Activated naive CD4-positive, alpha-beta T cell (primary cell): ENCODE measurements at places on chromosomes 1 and 21.

DNA sequence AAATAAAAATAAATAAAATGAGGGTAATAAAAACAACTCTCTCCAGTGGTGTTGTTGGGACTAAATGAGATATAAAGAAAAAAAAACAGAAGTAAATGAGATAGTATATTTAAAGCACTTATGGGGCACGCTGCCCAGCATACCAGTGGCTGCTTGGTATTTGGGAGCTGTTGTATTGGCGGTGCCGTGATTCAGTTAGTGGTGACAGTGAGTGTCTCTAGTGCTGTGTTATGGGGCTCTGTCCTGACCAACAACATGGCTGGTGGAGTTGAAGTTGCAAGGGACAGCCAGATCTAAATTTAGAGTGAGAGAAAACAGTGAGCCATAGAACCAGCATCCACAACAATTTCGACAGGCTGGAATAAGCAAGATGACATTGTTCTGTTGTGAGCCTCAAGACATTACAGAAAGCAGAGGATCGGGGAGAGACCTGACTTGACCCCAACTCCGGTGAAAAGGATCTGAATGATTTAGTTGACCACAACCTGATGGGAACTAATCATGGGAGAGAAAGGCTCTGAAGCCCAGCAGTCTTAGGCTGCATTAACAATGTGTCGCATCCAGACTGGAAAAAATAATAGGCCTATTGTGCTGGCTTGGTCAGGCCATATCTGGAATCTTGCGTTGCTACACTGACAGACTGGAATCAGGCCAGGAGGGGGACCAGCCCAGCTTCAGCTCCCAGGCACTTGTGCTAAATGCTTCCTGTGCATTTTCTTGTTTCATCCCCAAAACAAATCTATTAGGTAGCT, 2.4 kb upstream of the MFSD2A start:
- DNase-seq: no peak

DNA sequence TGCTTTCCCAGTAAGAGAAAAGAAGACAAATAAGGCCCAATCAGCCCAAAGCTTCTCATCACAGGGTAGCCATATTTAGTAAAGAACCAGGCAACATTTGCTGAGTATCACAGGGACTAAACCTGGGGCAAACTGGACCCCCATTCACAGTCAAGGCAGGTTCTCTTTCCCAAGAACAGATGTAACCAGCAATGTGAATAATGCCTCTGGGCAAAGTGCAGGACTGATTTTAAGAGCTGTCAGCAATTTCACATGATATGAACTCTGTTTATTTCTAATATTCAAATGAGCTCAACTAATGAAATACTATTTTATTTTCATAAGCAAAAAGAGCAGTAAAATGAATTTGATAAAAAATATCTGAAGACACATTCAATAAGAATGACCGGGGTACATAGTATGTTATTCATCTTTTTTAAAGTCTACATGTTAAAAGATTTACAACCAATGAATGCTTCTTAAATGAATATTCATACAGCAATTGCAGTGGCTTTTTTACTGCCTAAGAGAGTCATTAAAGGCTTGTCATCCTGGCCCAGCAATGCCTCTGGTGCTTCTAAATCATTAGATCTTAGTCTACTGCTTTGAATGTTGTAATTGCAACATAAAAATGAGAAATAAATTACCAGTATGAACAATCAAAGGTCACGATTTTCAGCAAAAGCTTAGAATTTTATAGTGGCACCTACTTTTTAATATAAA, 308.8 kb downstream of the SMYD3 start:
- no peak for DNase-seq

GRCh38 chr1:87968197-87968955, 639.7 kb downstream of the LMO4 start:
- DNase-seq: no peak

DNA sequence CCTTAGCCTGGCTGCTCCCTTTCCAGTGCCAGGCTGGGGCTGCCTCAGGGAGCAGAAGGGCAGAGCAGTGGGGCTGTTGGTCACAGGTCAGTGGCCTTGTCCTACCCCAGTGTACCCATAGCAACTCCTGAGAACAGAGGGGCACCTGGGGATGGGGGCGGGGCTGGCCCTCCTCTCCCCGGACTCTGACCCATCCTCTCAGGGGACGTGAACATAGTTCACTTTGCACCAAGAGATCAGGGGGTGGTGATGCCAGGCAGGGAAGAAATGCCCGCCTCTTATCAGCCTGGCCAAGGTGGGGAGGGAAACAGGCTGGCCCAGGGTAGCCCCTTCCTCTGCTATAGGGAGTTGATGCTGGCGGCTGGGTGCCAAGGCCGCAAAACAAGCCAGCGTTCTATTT, 4.9 kb downstream of the ETNK2 start:
- DNase-seq: no peak

- no peak for DNase-seq
Measured at GRCh38 chr1:172776071-172776470, 117.2 kb downstream of the FASLG start.

DNA sequence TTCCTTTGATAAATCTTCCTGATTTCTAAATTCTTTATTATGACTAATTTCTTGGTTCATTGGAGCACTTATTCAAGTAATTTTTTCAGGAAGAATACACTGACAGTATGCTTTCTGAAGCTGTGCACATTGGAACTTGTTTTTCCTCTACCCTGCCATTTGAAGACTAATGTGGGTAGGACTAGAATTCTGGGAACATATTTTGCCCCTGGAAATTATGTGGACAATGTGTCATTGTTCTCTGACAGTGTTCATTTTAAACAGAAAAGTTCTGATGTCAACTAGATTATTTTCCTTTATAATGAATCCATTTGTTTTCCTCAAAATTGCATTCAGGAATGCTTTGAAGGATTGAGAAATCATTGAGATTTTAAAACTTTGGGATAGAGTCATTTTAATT, 34.8 kb upstream of the ST6GALNAC5 start:
- no peak for DNase-seq

- DNase-seq: no peak
Measured at GRCh38 chr1:55045430-55045829, 6.1 kb downstream of the PCSK9 start.

- DNase-seq: no peak
Measured at GRCh38 chr1:93880731-93881130, 1.7 kb upstream of the DNTTIP2 start.

DNA sequence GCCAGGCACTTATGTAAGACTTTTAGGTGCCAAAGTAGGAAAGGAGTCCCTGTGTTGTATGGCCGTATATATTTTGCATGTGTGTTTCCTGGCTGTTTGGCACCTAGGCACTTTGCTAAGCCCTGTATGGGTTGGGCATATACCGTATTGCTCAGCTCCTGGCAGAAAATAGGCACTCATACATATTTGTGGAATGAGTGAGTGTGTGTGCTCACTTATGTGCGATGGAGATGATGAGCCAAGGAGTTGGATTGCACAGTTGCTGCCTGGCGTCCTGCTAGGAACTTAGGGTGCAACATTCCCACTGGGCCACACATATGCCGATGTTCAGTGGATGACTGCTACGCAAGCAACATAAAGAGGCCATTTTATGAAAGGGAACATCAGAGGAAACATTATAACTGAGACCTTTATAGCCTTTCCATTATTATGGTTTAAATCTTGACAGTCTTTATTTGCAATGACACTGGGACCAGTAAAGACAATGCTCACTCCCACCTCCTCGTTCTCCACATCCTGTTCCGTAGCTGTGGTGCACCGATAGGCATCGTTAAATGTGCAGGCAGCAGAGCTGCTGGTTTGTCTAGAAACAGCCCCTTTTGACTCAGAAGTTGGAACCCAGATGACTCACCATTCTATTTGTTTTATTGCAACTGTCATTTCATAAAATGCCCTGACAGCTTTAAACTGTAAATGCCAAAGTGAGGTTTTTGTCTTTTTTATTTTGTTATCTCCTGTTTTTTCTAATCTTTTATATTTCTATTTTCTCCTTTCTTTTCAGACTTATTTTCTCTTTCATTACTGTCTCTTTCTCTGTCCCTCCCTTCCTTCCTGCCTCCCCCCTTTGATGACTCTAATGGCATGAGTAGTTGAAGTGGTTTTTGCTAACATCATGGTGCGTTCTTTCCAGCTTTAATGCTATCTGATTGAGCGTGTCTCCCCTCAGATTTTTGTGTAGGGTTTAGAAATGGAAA, 36.1 kb downstream of the PEX14 start:
- DNase-seq: no peak

DNA sequence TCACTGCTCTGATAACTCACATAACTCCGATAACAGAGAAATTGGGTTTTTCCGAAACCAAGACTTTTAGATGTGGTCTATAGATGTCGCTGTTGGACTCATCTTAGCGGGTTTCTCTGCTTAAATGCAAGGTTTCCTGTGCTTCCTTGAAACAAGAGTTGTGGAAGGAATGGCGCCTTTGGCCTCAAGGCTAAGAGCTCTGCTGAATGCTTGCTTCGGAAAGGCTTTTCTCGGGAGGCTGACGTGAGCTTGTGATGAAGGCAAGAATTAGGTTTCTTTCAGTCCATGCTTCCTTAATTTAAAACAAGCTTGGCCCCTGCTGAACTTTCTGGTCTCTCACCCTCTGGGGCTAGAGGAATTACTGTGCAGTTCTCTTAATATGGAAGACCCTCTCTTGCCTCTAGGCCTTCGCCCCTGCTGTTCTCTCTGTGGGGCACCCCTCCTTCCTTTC, 113.5 kb downstream of the MAP3K21 start:
- no peak for DNase-seq

- DNase-seq: no peak
Measured at GRCh38 chr1:157279138-157279801, 141.1 kb upstream of the ETV3 start.

DNA sequence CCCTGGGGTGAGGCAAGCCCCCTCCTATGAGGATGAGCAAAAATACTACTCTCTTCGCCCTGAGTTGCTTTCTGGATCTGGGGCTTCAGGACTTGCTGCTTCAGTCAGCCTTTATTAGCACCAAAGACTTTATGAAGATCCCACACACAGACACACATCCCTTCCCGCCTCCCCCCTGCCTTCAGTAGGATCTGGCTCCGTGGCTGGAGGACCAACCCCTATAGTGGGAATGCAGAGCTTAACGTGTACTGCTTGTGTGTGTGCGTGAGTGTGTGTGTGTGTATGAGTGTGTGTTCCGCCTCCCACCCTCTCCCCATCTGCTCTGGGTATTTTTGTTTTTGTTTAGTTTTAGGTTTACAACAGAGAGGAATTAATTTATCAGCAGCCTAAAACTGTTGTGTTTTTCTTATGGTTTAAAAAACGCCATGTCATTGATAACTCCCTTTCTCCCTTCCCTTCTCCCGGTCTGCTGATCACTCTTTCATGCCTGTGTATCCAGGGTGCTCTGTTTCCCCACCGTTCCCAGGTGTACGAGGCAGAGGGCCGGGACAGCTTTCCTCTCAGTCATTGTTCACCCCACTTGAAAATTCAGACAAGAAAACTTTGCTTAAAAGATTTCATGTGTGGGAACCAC, 27.5 kb upstream of the ZFP69B start:
- no peak for DNase-seq

DNA sequence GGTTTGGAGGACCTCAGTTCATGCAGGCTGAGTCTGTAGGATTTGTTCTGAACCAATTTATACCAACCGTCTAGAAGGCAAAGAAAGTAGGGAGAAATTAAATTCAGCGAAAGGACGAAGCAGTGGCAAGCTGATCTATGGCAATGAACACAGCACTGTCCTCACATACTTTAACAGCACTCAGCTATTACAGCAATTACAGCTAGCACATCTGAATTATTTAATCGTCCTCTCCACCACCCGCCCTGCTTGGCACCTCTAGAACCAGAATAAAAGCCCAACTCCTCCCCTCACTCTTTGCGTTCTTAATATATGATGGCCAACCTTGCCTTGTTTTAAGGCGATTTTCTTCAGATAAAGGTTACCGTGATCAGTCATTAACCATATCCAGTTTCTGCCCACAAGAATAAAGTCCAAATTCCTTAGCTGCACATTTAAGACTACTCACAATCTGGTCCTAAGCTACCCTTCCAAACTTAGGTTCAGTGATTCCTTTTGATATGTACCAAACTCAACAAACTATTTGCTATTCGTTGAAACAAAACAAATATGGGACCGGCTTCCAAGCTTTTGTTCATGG, 169.4 kb upstream of the ESRRG start:
- DNase-seq: no peak

DNA sequence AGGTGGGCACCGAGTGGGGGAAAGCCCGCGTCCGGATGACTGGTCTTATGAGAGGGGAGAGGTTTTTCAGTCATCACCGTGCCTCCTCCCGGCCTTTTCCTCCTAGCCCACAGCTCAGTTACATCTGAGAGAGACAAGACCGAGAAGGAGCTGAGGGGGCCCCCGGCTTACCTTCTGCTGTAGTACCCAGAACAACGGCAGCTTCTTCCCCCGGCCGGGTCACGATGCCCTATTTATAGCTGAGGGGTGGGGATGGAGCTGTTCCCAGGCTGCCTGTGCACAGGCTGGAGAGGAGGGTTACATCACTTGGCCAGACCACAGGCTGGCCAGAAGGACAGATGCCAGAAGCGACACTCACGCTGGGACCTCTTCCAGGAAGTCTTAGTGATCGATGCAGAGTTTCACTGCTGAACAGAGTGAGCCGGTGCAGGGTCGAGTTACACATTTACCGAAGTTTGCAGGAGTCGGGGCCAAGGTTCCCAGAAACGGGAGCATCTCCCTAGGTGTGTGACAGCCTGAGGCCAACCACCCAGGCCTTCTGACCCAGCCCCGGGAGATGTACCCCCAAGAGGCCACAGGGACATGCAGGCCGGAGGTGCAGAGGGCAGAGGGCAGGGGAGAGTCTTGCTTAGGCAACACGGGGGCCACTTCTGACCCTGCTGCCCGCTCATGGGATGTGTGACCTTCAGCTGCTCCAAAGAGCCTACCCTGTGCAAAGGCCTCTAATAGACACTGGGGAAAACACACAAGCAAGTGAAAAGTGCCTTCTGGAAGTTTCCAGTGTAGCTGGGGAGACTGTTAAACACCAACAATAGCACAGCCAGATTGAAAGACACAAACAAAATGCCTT, at the start of gene AGT:
AGT (minus strand) TSS at position 208 of the 850 bp plus-strand sequence. CDS start 3,299 bp downstream, outside the sequence.
- DNase-seq: no peak

GRCh38 chr1:182875889-182876288, 36.7 kb downstream of the DHX9 start:
- DNase-seq: no peak

- DNase-seq: no peak
Measured at GRCh38 chr1:5142389-5142788, 488.0 kb downstream of the AJAP1 start.

DNA sequence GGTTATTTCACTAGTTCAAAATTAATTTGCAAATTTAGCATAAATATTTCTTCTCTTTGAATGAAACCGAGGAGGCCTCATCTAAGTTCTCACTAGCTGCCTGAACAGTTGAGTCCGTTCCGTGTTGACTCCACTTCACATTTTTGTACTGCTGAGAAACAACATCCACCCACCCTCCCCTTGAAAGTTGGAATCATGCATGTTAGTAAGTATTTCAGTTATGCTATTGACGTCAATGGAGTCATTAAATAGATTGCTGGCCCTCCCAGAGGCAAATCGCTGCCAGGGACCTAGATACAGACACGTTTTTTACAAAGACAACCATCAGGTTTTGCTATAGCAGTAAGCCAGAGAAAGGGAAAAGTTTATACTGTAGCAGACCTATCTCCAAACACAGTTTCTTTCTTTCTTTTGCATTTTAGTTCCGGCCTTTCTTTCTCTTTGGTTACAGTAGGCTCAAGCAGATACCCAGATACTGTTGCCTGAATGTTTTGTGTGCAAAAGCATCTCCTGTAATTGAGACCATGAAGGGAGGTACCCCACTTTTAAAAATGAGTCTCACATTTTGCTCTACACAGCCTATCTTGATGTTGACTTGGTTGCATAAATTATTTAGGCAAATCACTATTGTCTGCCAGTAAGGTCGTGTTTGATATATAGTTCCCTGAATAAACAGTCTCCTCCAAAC, 262.6 kb upstream of the SGIP1 start:
- DNase-seq: no peak
